ENCODE measurements at places on chromosomes 1 and 21.

DNA sequence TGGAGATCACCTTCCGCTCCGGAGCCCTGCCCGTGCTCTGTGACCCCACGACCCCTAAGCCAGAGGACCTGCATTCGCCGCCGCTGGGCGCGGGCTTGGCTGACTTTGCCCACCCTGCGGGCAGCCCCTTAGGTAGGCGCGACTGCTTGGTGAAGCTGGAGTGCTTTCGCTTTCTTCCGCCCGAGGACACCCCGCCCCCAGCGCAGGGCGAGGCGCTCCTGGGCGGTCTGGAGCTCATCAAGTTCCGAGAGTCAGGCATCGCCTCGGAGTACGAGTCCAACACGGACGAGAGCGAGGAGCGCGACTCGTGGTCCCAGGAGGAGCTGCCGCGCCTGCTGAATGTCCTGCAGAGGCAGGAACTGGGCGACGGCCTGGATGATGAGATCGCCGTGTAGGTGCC, 9.6 kb downstream of the SPATA46 start:
- no peak for DNase-seq

DNA sequence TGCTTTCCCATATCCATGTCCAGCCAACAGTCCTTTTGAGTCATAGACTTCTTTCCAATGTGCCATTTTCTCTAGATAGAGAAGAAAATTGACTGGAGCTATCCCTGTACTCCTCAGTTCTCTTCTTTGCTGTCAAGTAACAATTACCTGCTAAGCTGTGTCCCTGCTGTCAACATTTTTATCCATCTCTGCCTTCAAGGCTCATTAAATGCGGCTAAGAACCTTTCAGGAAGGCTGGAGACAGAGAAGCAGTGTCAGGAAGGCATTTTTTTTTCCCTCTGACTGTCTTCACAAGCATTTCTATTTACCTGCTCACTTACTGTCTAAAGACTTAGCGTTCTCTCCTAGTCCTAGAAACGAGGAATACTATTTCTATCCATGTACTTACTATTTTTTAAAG, 69.1 kb downstream of the MTR start:
- no peak for DNase-seq

GRCh38 chr1:17309426-17310067, 1.6 kb downstream of the PADI4 start:
- no peak for DNase-seq

DNA sequence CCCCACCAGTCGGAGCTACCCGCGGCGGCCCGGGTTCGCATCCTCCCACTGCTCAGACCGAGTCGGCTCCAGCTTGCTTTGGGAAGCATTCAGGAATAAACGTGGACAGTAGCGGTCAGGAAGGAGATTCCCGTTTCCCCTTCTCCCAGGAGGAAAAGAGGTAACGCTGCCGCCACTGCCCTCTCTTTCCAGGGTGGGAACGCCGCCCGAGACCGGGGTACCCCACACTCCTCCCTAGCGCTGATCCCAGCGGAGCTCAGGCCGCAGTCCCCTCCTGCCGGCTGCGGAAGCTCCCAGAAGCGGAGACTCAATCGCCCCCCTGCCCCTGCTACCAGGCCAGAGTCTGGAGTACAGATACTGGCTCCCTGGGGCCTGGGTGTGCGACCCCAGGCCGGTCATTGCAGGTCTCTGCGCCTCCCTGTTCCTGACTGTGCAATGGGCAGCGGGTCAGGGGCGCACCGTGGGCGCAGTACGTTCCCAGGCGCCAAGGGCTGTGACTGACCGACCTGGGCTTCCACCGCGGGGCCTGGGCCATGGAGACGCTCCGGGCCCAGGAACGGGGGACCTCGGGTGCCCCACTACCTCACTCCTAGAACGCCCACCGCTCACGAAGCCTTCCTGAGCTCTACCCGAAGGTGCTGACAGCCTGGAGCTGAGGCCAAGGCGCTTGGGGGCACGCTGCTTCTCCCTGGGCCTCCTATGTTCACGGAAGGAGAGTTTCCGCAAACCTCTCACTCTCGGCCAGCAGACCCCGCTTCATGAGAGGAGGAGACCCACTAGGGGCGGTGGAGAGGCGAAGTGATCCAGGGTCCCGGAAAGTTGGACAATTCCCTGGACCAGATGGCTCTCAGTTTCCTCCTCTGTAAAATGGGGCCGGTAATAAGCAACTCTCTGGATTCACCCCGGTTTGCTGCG, 7.8 kb downstream of the DMRTA2 start:
- no peak for DNase-seq

- DNase-seq = no peak
Observed at GRCh38 chr1:102800406-102800805, 307.9 kb downstream of the COL11A1 start.

DNA sequence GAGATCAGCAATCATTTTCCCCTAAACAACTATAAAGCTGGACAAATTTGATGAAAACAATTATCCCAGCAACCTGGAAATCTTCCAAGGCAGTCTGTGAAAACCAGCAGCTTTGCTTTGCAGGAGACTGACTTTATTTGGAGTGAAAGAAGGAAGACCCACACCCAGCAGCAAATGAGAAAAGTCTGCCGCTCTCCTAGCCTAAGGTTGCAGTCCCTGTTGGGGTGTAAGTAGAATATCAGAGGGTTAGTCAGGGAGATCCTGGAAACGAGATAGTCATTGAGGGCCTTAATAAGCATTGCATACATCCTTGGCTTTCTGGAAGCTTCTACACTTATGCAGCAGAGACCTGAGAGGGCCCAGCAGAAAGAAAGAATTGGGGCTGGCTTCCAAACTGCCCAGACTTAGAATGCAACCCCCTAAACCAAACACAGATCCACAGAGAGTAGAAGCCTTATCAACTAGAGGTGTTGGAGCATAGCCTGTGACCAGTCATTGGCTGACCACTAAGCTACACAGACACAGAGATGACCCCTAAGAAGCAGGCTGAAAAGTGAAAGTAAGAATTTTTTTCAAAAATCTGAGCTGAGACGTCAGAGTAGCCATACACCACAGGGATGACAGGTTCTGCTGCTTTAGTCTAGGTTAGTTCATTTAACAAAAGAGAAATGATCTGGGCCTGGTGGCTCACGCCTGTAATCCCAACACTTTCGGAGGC, 98.3 kb downstream of the LYPLAL1 start:
- DNase-seq = no peak

GRCh38 chr1:246281639-246282038, 225.4 kb downstream of the SMYD3 start:
- DNase-seq = no peak

DNA sequence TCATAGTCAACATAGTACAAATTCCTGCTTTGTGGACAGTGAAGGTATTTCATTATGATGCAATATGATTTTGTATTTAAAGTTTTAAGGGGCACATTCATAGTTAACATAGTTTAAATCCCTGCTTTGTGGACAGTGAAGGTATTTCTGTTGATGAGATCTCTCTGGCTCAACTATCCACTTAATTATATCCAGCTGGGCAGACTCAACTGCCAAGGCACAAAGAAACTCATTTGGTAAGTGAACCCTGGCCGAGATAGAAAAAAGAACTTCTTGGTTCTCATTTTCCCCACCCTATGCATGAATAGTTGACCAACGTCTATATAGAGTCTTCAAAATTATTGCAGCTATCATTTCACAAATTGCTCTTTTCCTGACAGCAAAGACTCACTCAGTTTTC, 1194.6 kb downstream of the NCAM2 start:
- no peak for DNase-seq

DNA sequence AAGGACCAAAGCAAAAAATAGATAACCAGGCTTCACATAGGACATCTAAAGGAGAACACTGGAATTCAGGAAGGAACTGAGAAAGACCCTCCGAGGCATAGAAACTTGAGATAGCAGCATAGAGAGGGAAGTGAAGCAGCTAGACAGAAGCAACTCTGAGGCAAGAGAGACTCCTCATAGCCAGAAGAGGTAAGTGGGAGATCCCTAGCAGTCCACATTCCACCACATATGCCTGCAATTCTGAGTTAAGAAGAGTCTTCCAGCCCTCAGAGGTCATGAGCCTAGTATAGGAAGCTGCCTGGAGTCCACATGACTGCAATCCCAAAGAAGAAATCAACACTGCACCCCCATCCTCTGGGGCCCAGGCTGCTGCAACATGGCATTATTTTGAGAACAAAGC, 13.9 kb upstream of the FGGY start:
- DNase-seq = no peak

- DNase-seq = no peak
Observed at GRCh38 chr21:42515708-42516502, 2.3 kb downstream of the SLC37A1 start.

- DNase-seq = no peak
Observed at GRCh38 chr1:51331206-51332100, 1.1 kb upstream of the TTC39A start.

GRCh38 chr1:85297538-85297854, 21.1 kb upstream of the BCL10 start:
- no peak for DNase-seq

DNA sequence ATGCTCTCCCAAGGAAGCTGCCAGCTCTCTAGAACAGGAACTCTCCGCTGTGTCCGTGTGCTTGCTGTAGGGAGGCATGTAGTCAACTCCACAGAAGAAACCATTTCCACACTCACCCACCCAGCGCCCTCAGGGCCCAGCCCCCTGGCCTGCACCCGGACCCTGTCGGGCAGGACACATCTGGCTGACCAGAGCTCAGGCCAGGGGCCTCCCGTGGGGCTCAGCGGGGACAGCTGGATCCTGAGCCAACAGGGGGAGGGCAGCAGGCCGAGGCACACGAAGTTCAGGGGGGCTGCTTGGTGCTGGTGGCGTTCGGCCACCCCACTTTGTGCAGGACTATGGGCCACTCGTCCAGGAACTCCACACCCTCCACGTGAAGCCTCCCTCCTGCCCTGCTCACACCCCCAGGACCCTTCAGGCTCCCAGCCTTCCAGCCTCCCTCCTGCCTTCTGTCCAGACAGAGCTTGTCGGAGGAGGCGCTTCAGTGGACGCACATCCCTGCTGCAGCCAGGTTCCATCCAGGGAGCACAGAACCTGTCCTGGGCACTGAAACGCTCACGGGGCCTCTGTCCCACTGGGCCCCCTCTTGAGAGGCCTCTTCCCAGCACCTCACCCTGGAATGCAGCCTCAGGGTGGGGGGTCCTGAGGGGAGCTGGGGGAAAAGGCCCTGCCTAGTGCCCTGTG, 15.0 kb upstream of the FAAP20 start:
- DNase-seq = no peak

GRCh38 chr1:17377325-17377953, 5.4 kb downstream of the PADI6 start:
- no peak for DNase-seq

DNA sequence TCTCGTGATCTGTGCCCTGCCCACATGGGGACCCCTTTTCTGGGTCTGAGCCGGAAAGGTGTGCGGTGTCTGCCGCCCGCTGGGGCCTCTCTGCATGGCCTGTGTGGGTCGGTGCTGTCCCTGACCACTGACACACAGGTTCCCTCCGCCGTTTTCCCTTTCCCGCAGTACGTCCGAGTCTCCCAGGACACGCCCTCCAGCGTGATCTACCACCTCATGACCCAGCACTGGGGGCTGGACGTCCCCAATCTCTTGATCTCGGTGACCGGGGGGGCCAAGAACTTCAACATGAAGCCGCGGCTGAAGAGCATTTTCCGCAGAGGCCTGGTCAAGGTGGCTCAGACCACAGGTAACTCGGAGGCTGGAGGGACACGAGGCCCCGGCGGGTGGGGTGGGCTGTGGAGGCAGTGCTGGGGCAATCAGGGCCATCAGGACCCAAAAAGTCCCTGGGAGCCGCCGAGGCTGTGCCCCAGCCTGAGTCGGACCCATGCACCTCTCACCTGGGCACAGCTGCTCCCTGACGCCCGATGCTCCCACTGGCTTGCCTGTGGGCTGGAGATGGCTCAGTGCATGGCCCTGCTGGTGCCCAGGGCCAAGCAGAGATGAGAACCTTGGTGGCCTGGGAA, 13.3 kb downstream of the TRPM2 start:
- DNase-seq = no peak

DNA sequence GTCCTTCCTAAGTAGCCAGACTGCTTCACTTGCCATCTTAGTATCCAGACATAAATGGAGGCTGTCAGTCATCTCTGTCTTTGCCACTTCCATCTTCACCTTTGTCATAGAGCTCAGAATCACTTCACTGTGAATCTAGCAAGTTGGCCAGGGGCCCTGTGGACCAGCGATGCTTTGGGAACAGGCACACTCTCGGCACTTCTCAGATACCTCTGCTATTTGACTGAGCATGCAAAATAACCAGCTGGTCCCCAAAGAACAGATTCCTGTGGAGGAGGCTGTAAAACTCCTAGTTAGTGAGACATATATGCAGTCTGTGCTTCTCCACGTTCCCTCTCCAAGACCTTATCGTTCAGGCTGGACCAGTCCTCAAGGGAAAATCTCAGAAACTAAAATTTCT, 76.8 kb upstream of the COA6 start:
- no peak for DNase-seq

DNA sequence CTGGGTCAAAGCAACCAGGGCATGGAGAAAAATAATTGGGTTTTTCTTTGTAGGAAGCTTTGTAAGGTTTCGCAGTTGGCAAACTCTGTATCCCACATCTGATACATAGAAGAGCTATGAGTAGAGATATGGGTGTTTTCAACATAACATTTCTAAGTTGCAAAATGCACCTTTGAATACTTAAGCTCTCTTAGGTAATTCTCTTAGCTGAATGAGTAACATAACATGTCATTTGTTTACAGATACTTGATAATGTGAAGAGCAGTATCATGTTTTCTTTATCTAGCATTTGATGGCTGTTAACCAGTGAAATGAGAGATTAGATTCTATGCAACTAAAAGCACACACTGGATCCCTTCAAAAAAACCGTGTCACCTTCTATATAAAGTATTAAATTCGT, 21.6 kb downstream of the RAVER2 start:
- no peak for DNase-seq

GRCh38 chr1:182658055-182658454, 26.3 kb downstream of the RGS8 start:
- no peak for DNase-seq

DNA sequence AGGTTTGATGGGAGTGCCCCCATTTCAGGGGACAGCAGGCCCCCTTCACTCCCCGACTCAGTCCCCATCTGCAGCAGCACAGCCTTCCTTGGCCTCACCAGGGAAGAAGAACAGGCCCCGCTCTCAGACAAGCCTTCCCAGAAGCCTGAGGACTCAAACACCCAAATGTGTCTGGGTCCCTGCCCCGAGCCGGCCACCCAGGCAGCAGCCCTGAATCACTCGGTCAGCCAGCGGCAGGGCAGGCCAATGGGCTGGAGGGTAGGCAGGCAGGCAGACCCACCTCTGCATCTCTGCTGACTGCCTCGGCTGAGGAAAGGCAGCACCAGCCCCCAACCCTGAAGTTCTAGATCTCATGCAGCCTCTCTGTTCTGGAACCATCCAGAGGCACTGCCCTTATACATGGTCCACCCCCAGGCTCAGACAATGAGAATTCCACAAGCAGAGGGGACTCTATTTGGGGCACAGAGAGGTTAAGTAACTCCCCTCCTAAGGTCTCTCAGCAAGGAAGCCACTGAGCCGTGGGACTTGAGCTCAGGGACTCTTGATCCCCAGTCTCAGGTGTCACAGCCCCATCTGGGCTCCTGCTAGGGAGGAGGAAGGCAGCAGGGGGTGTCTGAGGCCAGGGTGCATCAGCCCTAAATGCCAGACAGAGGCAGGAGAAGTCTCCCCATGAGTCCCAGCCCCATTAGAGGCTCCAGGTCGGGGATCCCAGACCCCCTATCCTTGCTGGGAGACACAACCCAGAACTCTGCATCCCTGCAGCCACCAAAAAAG, 33.2 kb upstream of the RUNX3 start:
- no peak for DNase-seq

GRCh38 chr1:190068304-190068703, 409.4 kb downstream of the BRINP3 start:
- DNase-seq = no peak

GRCh38 chr1:41483001-41483850, 1.3 kb downstream of the EDN2 start:
- DNase-seq = no peak

All from stimulated activated CD4-positive, alpha-beta T cell treated with anti-CD3 and anti-CD28 coated beads, Interleukin-1b, Interleukin-23, amount 100 ng/mL, for 4 hours (primary cell).